ENCODE measurements at places on chromosomes 2 and 18. TPM values are rescaled to one million over a fixed set of nuclear protein-coding genes. Genes with fewer than 3 reads are reported as not detected.

HAUS1 gene
- 21.1 TPM for total RNA-seq

PAX3 gene
- not detected for total RNA-seq

CFAP65 gene
- total RNA-seq: not detected

SP140 gene
- under 0.01 TPM for total RNA-seq

ADCYAP1 gene
- not detected for total RNA-seq

LGALSL gene
- total RNA-seq: 3.8 TPM

MSTN gene
- 0.09 TPM for total RNA-seq

MC5R gene
- total RNA-seq: not detected

MAP2 gene
- 0.71 TPM for total RNA-seq

LIMS4 gene
- 1.1 TPM for total RNA-seq

PCARE gene
- total RNA-seq: not detected

DSG1 gene
- total RNA-seq: not detected

LIPG gene
- total RNA-seq: 12.4 TPM

SATB2 gene
- 19.0 TPM for total RNA-seq

UPP2 gene
- not detected for total RNA-seq

ICA1L gene
- total RNA-seq: 4.4 TPM

LINC00305 gene
- total RNA-seq: not detected

IL1A gene
- total RNA-seq: 2.3 TPM

TRABD2A gene
- 6.4 TPM for total RNA-seq

ASXL3 gene
- total RNA-seq: 0.43 TPM

PROKR1 gene
- not detected for total RNA-seq

SP9 gene
- not detected for total RNA-seq

ADGRF3 gene
- total RNA-seq: under 0.01 TPM

TIA1 gene
- total RNA-seq: 100 TPM

IHH gene
- not detected for total RNA-seq

CYP20A1 gene
- 41.7 TPM for total RNA-seq

L3MBTL4 gene
- total RNA-seq: 0.28 TPM

OTX1 gene
- 0.14 TPM for total RNA-seq

C2orf68 gene
- total RNA-seq: 14.9 TPM

CMPK2 gene
- total RNA-seq: 0.43 TPM

FOXI3 gene
- total RNA-seq: not detected

ABCG5 gene
- total RNA-seq: not detected

PLEKHA3 gene
- total RNA-seq: 5.6 TPM

ZNF142 gene
- 7.7 TPM for total RNA-seq

DHX57 gene
- 21.6 TPM for total RNA-seq

FBLN7 gene
- 0.57 TPM for total RNA-seq

LRRC30 gene
- not detected for total RNA-seq

CNDP1 gene
- total RNA-seq: not detected

NT5DC4 gene
- not detected for total RNA-seq

CAPN14 gene
- total RNA-seq: under 0.01 TPM

PASK gene
- 1.3 TPM for total RNA-seq

GPBAR1 gene
- total RNA-seq: 0.37 TPM

RBM44 gene
- 0.14 TPM for total RNA-seq

B3GNT7 gene
- under 0.01 TPM for total RNA-seq

UBXN2A gene
- 13.4 TPM for total RNA-seq
